Stimulated activated CD8-positive, alpha-beta memory T cell treated with anti-CD3 and anti-CD28 coated beads, Interleukin-15, amount 100 ng/mL, for 48 hours (primary cell): ENCODE measurements at places on chromosomes 13 and 19.

- DNase-seq = no peak
Observed at GRCh38 chr13:27962982-27963381, 6.1 kb downstream of the CDX2 start.

GRCh38 chr19:49912965-49913685 lies 15.9 kb upstream of the ATF5 start:
- no peak for DNase-seq

GRCh38 chr19:51980116-51980736 lies 6.4 kb downstream of the ZNF350 start:
- DNase-seq = no peak

GRCh38 chr19:19096641-19097627 lies 33.1 kb downstream of the SLC25A42 start:
- DNase-seq = no peak

- no peak for DNase-seq
Observed at GRCh38 chr13:31018511-31018910, 86.1 kb downstream of the TEX26 start.

GRCh38 chr19:2149980-2150793 lies 1.2 kb downstream of the AP3D1 start:
- no peak for DNase-seq

DNA sequence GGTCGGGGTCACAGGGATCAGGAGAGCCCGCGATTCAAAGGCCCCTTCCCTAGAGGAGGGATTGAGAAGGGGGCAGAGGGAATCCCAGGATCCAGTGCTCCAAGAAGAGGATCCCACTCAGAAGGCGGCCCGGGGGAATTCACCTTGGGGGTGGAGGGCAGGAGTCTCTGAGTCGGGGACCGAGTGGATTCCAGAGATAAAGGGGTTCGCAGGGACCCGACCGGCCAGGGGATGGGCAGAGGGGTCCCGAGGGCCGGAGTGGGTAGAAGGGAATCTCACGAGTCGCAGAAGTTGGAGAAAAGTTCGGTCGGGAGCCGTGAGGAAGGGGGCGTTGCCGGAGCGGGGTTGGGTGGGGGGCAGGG lies 261 bp downstream of the PRKD2 start:
- no peak for DNase-seq

DNA sequence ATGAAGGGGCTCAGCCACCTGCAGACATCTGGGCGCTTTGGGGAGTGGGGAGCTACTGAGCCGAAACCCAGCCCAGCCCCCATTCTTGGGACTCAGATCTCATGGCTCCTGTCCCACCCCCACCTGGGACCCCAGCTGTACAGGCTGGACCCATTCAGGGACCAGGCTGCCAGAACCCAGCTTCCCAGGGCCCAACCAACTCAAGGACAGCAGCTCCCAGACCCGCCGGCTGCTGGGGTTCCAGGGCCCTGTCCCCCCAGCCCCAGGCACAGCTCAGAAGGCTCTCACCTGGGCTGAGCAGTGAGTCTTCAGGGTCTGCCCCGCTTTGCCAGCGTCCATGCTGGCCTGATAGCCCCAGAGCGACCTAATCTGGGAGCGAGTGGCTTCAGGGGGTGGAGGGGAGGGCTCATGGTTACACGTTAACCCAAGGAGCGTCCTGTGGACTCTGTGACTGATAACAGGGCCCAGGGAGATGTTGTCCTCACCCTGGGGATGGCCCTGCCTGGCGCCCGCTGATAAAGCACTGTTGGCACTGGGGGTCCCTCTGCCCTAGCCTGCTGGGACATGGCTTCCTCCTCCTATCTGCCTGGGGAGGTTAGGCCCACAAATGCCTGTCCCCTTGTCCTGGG lies at the start of gene TMEM86B:
TSS of gene TMEM86B (minus strand) at position 361 of the 629 bp plus-strand sequence. CDS start at position 339, 22 bp downstream.
- DNase-seq = no peak

DNA sequence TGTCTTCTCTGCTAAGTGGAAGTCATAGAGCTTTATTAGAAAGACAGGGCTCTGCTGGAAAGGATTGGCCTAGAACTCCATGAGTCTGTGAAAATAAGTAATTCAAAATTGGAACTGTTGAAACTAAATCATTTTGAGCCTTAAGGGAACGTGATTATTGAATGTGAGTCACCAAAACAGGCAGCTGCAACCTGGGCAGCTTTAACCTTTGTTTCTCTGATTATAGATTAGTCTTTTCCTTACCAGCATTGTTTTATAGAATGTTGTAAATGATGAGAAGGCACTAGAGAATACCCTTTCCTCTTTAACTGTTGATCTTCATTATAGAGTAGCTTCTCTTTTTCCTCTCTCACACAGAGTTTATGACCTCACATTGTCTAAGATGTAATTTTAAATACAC lies 638.8 kb upstream of the SLITRK6 start:
- no peak for DNase-seq

DNA sequence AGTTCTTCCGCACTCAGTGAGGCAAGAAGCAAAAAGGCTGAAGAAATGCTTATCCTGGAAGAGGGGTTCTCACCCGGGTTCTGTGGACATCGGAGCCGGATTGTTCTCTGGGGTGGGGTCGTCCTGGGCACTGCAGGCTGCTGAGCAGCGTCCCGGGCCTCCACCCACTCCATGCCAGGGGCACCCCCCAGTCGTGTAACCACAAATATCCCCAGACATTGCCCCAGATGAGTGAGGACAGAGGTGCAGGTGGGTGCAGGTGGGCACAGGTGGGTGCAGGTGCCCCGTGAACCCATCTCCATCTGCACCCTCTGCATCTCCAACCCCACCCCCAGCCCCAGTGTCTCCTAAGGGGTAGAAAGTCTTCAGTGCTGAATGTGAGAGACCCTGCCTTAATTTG lies 67.5 kb downstream of the GNG7 start:
- DNase-seq = no peak

GRCh38 chr19:50476224-50476906 lies at the start of the genes EMC10 and GARIN5A:
TSS of gene EMC10 (plus strand) at chr19:50476507. CDS start at chr19:50476545, 38 bp downstream.
TSS of gene GARIN5A (minus strand) at chr19:50476848. CDS start at chr19:50476388, 460 bp downstream.
- DNase-seq = peak; percentile 95

- no peak for DNase-seq
Observed at GRCh38 chr19:18278521-18279265, 2.7 kb downstream of the JUND start.

- no peak for DNase-seq
Observed at GRCh38 chr13:113931841-113932459, 41.9 kb downstream of the C13orf46 start.

DNA sequence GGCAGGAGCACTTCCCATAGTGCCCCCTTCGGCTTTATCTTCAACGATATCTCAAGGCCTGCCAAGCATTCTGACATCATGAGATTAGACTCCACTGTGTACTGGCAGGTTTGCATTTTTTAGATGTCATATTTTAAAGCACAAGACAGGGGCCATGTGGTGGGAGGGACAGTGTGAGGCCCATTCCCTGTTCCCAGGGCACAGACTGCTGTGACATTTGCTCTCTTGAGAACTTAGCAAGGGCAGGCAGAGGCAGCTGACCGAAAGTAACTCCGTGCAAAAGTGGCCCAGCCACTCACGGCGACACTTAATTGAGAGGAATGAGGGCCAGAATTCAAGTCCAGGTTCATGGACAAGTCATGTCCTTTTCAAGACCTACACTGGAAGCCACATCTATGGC lies 201.8 kb downstream of the COL4A1 start:
- DNase-seq = no peak

- DNase-seq = no peak
Observed at GRCh38 chr13:28530729-28531076, 35.8 kb upstream of the FLT1 start.

- no peak for DNase-seq
Observed at GRCh38 chr19:15902254-15902653, 4.4 kb upstream of the CYP4F2 start.

GRCh38 chr19:10111405-10111811 lies at the start of gene P2RY11:
TSS of gene P2RY11 (plus strand) at chr19:10111693. CDS start at chr19:10111722, 29 bp downstream.
- DNase-seq = peak; percentile 73

DNA sequence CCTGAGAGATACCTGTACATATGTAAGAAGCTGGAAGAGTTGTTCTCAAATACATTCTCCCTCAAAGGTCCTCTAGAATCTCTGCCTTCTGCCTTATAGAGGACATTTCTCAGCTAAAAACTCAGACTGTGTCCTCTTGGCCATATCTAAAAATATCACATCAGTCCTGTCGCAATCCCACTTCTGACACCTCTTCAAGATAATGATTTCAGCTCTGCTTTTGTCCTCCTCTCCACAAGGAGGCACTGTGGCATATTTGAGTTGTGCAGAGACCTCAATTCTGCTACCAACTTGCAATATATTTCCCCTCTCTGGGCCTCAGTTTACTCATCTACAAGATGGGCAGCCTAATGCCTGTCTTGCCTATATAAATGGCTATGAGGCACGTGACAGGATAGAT lies 16.6 kb downstream of the ADAMTS10 start:
- no peak for DNase-seq

DNA sequence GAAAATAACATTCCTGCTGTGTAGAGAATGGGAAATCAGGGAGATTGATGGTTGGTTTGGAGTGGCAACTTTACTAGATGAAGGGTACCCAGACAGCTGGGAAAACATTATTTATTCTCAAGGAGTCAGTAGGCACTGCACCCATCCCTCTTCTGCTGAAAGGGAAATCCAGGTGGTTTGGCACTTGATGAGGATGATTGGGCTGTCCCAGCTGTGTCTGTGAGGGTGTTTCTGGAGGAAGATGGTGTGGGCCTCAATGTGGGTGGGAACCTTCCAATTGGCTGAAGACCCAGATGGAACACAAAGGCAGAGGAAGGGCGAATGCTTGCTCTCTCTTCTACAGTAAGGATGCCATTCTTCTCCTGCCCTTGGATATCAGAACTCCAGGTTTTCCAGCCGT lies 10.4 kb upstream of the SACS start:
- DNase-seq = no peak

DNA sequence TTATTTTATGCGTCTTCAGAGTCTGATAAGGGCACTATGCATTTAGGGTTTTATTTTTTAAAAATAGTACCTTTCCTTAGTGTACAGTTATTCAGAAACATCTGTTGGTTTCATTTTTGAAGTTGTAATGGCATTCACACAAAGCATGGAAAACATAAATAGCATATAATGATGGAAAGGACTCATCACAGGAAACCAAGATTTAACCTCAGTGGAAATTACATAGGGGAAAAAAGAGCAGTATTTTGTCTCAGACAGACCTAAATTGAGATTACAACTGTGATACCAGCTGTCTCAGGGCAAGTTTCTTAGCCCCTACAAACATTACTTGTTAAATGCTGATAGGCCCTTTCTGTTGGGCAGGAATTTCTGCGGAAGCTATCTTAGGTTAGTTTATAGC lies 57.2 kb downstream of the NHLRC3 start:
- no peak for DNase-seq

GRCh38 chr19:21101521-21102242 lies 19.7 kb downstream of the ZNF714 start:
- no peak for DNase-seq

GRCh38 chr13:110138700-110139036 lies 168.3 kb downstream of the COL4A1 start:
- no peak for DNase-seq

DNA sequence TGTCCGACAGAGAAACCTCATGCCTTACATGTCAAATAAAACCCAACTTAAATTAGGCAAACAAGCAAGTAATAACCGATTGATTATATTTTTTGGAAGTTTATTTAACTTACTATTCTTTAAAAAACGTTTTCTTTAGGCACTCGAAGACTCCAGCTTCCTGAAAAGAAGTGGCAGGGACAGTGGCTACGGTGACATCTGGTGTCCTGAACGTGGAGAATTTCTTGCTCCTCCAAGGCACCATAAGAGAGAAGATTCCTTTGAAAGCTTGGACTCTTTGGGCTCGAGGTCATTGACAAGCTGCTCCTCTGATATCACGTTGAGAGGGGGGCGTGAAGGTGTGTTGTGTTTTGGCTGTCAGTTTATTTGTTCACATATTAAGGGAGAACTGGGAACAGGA lies 164.4 kb downstream of the LMO7 start:
- DNase-seq = no peak

DNA sequence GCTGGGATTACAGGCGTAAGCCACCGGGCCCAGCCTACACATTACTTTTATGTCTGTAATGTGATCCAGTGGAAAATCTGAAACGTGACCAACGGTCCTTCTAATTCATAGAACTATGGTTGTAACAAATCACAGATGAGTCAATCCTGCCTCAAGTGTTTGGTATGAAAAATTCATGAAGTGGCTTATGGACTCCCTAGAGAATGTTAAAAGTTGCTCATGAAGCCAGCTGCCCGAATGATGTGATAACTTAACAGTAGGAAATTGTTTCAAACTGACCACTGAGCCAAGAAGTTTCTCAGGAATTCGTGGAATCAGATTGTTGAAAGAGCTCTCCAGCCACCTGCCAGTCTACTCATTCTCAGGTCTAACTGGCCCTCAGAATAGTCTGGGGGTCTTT lies 59.4 kb upstream of the FARP1 start:
- no peak for DNase-seq

- no peak for DNase-seq
Observed at GRCh38 chr13:94717916-94718315, 5.6 kb upstream of the SOX21 start.

- no peak for DNase-seq
Observed at GRCh38 chr19:5319516-5319915, 21.1 kb downstream of the PTPRS start.

DNA sequence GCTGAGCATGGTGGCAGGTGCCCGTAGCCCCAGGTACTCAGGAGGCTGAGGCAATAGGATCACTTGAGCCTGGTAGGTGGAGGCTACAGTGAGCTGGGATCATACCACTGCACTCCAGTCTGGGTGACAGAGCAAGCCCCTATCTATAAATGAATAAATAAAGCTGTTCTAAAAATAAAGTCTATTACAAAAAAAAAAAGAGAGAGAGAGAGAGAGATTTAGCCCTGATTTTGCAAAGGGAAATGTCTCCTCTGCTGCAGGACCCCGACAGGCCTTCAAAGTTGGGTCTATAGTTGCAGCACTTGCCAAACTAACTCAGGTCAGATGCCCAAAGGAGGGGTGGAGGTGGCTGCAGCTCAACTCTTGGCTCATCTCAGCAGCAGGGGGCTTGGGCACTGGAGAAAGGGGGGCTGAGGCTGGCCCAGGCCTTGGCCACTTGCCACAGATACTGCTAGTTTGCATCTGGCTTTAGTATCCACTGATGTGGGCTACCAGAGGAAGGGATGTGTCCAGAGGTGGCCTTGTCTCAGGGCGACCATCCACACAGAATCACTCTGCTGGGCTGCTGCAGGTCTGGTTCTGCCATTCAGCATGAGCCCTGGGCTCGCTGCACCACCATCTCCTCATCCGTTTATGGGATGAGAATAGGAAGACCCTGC lies 30.8 kb upstream of the AKT2 start:
- DNase-seq = no peak

DNA sequence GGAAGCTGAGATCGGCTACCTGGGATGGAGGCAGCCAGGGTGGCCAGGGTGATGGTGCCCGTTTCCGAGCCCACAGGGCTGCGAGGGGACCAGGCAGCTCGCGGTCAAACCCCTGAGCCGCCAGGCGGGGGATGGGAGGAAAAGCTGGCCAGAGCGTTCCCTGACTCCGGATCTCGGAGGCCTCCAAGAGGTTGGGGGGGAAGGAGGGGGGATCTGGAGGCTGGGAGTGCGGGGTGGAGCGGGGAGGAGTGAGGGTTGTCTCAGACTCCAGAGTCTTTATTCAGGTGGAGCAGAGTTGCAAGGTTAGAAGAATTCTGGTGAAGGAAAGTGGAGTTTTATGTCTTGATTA lies 1.1 kb downstream of the CACNG7 start:
- DNase-seq = no peak

- no peak for DNase-seq
Observed at GRCh38 chr13:88622362-88622973, 951.3 kb downstream of the SLITRK5 start.
